Right lobe of liver (tissue), 6 donors: ENCODE measurements at places on chromosomes 3 and 15. TPM values are rescaled to one million over a fixed set of nuclear protein-coding genes. Genes with fewer than 3 reads are reported as not detected.

CSPG5 gene
- not detected for total RNA-seq

TWF2 gene
- 16.0 TPM for total RNA-seq

MAP4 gene
- 61.3 TPM for total RNA-seq

PDIA5 gene
- total RNA-seq: 50.9 TPM

CIDEC gene
- 101 TPM for total RNA-seq

BCL2A1 gene
- 2.4 TPM for total RNA-seq

EIF5A2 gene
- total RNA-seq: 2.8 TPM

EBLN2 gene
- 1.5 TPM for total RNA-seq

- no peak for DNase-seq
Measured at GRCh38 chr15:36782681-36783080, 203.3 kb downstream of the CDIN1 start.

DNA sequence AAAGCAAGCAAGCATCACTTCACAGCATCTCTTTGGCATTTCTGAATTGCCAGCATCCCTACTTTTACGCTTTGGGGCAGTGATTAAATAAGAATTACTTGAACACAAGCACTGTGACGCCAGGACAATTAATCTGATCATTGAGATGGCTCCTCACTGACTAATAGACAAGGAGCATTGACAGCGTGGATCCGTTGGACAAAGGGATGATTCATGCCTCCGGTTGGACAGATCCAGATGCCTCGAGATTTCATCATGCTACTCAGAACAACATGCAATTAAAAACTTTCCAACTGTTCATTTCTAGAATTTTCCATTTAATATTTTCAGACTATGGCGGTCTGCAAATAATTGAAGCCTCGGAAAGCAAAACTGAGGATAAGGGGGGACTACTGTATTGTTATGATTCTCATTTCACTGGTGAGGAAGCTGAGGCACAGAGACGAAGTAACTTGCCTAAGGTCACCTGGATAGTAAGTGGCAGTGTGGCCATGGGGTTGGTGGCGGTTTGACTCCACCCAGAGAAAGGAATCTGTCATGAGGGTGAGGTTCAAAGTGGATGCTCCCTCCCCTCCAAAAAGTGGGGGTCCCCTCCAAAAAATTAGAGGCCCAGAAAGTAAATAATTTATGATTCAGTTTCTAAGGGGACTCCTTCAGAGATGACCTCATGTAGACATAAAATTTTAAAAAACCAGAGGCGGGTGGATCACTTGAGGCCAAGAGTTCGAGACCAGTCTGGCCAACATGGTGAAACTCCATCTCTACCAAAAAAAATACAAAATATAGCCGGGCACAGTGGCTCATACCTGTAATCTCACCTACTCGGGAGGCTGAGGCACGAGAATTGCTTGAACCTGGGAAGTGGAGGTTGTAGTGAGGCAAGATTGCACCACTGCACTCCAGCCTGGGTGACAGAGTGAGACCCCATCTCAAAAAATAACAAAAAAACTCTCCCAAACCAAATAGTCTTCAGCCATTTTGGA, 12.3 kb upstream of the PGPEP1L start:
- no peak for DNase-seq

GRCh38 chr3:67649681-67650080, 4.7 kb downstream of the SUCLG2 start:
- no peak for DNase-seq

DNA sequence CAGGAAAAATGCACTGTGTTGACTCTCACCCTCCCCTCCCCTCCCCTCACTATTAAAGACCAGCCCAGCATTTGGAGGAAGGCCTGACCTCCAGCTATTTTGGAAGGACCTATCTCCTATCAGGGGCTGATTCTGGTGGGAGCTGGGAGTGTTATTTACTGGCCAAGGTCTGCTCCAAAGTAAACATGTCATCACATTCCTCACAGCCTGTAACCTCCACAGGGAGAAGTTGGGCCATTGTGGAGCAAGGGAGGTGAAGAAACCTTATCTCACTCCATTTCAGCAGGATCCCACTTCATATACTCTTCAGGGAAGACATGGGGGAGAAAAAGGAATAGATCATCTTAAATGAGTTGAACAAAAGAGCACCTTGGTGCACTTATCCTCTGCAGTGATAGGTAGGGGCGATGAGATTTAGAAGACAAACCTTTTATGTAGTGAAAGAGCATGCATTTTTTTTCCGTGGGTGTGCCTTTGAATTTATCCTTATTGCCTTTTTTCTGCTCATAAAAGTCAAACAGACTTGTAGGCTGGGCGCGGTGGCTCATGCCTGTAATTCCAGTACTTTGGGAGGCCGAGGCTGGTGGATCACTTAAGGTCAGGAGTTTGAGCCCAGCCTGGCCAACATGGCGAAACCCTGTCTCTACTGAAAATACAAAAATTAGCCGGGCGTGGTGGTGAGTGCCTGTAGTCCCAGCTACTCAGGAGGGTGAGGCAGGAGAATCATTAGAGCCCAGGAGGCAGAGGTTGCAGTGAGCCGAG, 15.6 kb upstream of the FLNB start:
- DNase-seq: no peak

DNA sequence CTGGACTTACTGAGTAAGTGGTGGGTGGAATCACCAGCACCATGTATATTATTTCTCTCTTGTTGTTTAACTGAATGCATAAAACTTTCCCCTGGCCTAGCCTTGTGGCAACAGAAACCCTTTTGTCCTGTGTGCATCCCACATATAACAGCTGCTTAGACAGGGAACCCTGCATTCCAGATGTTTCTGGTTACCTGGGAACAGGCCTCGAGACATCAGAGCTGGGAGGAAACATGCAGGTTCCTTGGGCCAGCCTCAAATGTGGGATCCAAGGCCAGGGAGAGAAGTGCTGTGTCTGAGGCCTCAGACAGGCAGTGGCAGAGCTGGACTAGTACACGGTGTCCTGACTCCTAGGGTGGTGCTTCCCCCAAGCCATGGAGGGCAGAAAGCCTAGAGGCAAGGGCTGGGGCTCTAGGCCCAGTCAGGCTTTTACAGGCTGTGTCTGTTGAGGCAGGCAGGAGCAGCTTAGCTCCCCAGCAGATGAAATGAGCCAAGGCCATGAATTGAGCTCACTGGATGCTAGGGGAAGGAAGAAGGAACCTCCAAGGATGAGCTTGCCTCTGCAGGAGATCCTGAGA, 57.7 kb downstream of the ITGA11 start:
- DNase-seq: no peak

DNA sequence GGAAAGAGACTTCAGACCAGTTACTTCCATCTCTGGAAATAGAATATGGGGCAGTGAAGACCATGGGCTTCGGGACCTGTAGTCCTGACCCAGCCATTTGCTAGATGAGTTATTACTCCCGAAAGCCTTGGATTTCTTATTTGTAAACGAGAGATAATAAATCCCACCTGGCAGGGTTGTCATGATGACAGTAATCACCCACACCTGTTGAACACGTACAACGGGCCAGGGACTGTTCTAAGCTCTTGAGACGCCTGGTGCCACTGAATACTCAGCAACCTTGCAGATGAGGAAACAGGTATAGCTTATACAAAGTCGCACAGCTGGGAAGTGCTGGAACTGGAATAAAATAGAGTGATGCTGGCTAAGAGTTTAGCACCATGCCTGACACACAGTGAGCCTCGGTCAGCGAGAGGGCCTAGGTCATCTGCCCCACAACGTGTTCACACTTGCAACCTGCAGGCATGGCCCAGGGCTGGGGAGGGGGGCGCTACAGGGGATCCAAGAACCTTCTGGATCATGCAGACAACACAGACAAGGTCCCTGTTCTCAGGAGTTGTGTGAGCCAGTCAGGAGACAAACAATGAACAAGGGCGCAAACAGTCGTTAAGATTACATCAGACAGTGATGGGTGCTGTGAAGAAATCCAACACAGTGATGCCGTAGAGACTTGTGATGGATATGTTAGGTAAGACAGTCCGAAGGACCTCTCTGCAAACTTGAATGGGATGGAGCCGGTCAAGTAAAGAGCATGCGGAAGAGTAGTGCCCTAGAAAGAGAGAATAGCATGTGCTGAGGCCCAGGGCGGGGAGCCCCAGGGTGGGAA, 89.2 kb downstream of the CORO2B start:
- no peak for DNase-seq

- DNase-seq: no peak
Measured at GRCh38 chr3:10845839-10846656, 30.0 kb downstream of the SLC6A11 start.

GRCh38 chr3:108099679-108100428, 9.0 kb upstream of the CD47 start:
- peak; percentile 35 for DNase-seq

DNA sequence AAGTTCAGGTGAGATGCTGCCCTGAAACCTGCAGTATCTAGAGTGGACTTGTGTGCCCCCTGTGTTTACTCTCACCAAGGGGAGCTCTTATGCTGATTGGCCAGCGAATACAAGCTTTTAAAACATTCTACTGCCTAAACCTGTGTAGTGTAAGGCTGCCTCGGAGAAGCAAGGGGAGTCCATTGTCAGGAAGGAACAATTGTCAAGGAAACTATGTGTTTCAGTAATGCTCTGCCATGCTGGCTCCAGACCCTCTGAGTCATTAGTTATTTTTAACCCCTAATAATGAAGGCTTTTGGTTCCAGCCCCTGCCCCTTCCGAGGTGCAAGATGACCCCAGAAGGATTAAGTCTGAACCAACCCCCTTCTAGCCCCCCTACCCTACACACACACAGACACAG, 66.1 kb upstream of the CHMP2B start:
- no peak for DNase-seq

DNA sequence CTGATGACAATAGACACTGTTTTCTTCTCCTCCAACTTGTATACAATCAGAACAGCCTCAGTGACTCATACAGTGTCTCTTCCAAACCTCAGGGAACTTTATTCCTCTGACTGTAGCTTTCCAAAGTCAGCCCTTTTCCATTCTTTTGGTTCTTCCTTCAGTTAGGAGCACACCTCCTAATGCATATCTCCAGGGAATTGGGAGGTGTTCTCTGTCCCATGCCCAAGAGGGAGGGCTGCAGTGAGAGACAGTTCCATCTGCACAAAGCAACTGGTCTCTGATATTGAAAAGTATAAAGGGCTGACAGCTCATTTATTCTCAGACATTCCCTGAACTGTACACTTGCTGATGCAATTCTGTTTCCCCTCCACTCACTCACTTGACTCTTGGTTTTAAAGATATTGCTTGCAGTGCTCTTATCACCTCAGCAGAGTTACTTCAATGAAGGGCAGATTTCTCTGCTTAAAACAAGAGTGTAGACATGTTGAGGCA, 337.8 kb upstream of the TBC1D5 start:
- DNase-seq: no peak

DNA sequence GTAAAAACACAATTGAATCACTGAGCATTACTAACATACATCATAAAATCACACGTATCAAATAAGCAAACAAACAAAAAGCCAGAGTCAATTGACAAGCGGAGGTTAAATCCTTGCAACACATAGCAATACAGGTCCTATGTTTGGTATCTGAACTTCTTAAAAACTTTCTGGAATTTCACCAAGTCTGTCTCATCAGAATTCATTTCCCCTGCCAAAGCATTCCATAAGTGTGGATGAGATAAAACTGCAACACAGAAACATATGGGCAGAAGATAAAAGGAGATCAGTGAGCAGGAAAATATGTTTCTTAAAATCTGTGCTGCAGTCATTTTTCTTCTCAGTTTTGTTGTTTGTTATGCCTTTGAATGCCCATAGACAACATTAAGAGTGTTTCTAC, 1155.5 kb downstream of the TBL1XR1 start:
- no peak for DNase-seq

- DNase-seq: no peak
Measured at GRCh38 chr15:55074431-55074830, 122.3 kb downstream of the RSL24D1 start.
